ENCODE measurements at places on chromosomes 5 and 9.

GRCh38 chr9:35628389-35628991 lies 10.3 kb upstream of the CD72 start:
- DNase-seq, result no peak

- DNase-seq, result no peak
Measured at GRCh38 chr5:38563624-38564023, 7.2 kb upstream of the LIFR start.

DNA sequence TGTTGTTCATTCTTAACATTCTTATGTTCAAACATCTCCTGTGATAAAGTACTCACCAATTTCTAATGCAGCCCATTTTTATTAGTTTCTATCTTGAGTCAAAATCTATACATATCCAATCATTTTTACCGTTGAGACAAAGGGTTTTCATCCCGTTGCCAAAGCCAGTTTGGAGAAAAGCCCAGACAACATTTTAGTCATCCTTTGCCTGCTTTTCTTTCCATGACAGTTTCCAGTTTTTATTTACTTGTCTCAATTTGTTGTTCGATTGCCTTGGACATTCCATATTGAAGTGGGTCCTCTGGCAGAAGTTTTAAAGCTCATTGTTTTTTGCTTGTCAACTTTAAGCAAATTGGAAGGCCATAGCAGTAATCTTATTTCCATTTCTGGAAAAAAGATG lies 123.9 kb downstream of the RAB3C start:
- DNase-seq, result no peak

GRCh38 chr9:17614250-17614649 lies 35.4 kb downstream of the SH3GL2 start:
- no peak for DNase-seq

DNA sequence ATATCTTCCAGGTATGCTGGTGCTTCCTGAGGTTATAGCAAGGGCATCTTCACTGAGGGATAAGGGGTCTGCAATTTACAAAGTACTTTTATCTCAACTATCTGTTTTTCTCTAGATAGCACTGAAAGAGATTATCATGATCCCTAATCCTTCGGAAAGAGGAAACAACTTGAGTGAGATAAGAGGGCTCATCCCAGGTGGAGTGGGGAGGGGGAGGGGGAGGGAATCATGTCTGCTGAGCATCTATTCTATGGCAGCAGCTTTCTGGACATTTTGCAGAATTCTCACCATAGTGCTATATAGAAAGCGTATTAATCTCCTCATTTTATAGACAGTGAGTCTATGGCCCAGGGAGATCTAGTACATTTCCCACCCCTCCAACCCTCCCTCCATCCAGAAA lies 5.9 kb downstream of the TNFSF15 start:
- no peak for DNase-seq

DNA sequence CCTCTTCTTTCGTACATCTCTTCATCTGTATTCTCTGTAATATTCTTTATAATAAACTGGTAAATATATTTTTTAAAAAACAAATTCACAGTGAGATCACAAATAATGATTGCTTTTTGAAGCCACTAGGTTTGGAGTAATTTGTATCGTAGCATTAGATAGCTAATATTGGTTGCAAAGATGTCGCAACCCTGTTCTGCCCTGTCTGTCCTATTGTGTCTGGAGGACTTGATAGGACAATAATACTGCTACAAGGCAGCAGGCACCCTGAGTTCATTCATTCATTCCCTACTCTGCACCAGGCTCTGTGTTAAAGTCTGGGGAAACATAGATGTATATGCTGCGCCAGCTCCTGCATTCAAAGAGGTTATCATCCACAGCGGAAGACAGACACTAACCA lies 206.7 kb upstream of the KLF4 start:
- no peak for DNase-seq

- no peak for DNase-seq
Measured at GRCh38 chr5:6264394-6264793, 114.0 kb downstream of the MED10 start.

- no peak for DNase-seq
Measured at GRCh38 chr5:55205001-55205400, 22.1 kb downstream of the MCIDAS start.

DNA sequence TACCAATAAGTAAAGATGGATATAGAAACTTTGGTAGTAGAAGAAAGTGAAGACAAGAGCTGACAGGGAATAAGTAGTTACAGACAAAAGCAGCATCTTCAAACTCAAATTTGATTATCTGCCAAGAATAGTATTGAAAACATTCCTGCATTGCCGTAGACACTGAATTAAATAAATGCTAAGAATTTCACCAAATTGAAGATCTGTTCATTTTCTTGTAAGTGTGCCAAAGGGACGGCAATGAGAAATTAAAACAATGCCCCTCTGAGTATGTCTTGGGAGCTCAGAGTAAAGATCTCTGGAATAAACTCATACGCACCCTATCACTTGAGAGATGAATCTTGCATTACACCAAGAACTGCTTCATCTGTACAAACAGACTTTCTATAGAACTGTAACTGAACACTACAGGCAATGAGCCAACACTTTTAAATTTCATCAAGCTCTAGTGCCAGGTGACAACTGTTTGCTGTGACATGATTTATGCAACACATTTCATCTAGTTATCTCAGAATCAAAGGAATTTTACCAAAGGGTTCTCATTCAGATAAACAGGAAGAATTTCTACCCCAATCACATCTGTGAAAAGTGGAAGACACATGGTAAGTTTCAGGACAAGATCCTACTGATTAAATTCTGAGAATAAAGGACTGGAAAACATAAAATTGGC lies 66.9 kb downstream of the RFX3 start:
- no peak for DNase-seq

DNA sequence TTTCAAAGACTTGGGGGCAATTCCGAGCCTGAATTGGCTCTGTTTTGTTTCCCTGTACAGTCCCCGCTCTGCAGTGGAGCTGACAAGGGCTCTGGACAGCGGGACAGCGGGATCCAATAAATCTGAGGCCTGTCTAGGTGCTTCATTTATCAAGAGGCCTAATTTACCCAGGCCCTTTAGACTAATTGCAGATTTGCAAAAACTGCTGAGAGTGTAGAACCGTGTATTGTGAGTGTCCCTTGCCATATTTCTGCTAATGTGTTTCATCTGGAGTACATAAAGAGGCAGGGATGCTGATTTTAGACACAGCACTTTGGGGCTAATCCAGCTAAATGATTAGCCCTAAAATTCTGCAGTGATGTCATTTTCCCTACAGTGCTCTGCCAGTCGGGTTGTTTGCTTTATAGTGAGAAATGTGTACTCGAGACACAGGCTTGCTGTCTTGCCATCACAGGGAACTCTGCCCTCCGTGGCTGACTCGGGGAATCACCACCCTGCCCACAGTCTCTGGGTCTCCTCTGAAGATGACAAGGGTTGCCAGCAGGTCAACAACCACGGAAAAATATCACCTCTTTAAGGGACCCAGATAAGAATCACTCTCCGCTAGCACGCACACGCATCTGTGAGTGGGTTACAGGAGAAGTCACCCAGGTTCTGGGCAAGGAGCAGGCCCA lies 592.0 kb downstream of the BNC2 start:
- no peak for DNase-seq

GRCh38 chr9:99040911-99041582 lies 63.9 kb upstream of the TGFBR1 start:
- DNase-seq, result peak; percentile 64

- DNase-seq, result no peak
Measured at GRCh38 chr5:134541736-134542376, 16.4 kb downstream of the JADE2 start.

- DNase-seq, result no peak
Measured at GRCh38 chr5:158390577-158390976, 531.6 kb upstream of the CLINT1 start.

DNA sequence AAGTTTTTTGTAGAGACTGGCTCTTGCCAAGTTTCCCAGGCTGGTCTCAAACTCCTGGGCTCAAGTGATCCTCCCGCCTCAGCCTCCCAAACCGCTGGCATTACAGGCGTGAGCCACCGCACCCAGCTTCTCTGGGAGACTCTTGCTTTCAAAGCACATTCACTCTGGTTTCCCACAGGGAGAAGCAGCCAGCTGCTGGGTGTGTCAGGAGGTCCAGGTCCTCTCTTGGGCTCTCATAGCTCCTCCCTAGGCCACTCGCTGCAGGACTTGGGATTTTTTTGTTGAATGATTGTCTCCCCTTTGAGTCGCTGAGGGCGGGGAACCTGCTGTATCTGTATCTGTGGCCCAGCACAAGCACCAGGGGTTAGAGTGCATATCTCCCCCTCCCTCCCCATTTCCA lies 68.4 kb upstream of the RAPGEF1 start:
- no peak for DNase-seq
